Foreskin fibroblast (primary cell): ENCODE measurements at places on chromosomes 7 and 10.

GRCh38 chr7:140475747-140476333 is 3.5 kb downstream of the MKRN1 start:
- DNase-seq: peak; percentile 16

- no peak for DNase-seq
Observed at GRCh38 chr7:121032645-121033460, 44.3 kb downstream of the CPED1 start.

DNA sequence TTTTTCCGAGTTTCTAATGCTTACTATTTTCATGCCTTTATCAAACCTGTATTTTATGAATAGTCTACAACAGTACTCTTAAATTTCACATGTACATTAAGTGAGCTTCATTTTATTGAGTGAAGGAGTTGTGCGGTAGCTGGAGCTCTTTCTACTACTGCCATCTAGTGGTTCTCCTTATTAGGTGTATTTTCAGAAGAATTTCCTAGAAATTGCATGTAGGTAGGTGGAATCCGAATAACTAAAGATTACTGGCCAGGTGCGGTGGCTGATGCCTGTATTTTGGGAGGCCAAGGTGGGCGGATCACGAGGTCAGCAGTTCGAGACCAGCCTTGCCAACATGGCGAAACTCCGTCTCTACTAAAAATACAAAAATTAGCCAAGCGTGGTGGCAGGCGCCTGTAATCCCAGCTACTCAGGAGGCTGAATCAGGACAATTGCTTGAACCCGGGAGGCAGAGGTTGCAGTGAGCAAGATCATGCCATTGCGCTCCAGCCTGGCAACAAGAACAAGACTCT is 38.3 kb downstream of the LRRC72 start:
- DNase-seq: peak; percentile 36

DNA sequence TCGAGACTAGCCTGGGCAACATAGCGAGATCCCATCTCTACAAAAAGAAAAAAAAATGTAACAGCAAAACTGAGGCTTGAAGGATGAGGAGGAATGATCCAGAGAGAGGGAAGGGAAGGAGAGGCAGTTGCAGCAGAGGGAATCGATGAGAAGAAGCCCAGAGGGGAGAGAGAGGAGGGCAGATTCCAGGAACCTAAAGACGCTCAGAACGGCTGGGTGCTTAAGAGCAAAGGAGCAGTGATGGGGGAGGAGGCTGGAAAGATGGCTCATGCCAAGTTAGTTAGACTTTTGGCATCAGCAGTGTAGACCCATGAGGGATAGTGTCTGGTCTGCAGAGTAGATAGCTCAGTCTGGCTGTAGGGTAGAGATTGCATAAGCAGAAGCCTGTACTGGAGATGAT is 10.3 kb upstream of the MUC17 start:
- DNase-seq: no peak

DNA sequence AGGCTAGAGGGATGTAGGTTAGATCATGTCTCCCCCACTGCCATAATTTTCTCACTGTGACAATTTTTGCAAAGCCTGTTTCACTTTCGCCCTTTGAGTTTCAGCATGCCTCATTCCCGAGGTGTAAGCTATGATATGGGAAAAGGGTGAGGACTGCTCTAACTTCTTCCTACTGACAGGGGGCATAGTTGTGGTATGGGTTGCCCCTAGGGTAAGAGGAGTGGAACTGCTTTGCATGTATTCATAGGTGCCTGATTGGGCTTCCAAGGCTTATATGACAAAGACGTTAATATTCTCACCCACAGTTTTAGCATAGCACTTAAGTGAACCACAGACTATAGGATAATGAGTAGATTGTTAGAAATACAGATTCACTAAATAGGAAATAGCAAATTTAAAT is 148.7 kb downstream of the BBS9 start:
- DNase-seq: no peak

- no peak for DNase-seq
Observed at GRCh38 chr7:51289623-51290303, 26.8 kb downstream of the COBL start.

- DNase-seq: peak; percentile 91
Observed at GRCh38 chr7:116953906-116954838, 871 bp downstream of the ST7 start.

DNA sequence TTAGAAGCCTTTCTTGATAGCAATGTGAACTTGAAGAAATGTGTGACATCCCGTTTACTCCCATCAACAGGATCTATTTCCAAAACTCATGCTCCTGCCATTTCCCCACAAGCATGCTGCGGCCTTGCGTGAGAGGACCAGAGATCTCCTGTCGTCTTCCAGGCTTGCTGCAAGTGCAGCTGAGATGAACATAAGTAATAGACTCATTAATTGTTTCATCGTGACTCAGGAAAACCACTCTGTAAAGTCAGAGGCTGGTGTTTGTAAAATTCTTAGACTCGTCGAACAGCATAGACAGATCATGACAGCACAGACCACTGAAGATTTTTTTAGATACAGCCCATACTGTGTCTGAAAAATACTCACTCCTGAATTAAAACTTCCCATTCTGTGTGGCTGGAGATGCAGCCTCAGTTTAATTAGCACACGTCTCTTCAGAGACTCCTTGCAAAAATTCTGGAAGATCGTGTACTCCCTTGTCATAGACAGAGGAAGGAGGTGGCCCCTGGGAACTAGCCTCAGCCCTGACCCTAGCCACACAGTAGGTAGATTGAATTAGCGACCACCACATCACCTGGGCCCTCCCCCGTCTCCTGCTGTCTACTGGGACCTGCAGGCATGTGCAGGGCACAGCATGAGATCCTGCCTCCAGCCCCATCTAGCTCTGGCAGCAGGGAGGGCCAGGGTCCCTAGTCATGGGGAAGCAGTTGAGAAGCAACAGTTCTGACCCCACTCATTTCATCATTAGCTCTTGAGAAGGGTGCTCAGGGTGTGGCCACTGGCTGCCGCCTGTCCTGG is 226.0 kb downstream of the CELF2 start:
- DNase-seq: no peak
